Progenitor cell of endocrine pancreas (in vitro differentiated cells): ENCODE measurements at places on chromosomes 12 and 14.

- no peak for DNase-seq
Observed at GRCh38 chr14:44165286-44165685, 341.8 kb downstream of the FSCB start.

GRCh38 chr14:77674931-77675330 is 32.9 kb downstream of the ALKBH1 start:
- DNase-seq: no peak

DNA sequence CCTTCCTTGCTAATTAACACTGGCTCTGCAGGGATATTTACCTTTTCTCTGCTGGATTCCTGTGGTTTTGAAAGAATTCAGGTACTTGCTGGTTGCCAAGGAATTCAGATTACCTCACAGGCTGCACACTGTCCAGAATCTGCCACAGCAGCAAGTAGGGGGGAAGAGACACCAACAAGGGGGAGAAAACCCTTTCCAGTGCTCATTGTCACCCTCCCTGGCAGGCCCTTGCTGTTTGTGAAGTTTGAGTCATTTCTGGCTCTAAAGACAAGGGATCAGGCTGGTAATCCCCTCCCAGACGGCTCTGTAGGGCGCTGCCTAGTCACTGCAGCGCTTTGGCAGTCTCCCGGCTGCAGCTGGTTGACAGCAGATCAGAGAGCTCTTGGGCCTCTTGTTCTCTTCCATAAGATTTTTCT is 50.8 kb downstream of the TTLL5 start:
- peak; percentile 13 for DNase-seq

GRCh38 chr12:21675096-21675495 is 17.5 kb upstream of the LDHB start:
- DNase-seq: no peak

DNA sequence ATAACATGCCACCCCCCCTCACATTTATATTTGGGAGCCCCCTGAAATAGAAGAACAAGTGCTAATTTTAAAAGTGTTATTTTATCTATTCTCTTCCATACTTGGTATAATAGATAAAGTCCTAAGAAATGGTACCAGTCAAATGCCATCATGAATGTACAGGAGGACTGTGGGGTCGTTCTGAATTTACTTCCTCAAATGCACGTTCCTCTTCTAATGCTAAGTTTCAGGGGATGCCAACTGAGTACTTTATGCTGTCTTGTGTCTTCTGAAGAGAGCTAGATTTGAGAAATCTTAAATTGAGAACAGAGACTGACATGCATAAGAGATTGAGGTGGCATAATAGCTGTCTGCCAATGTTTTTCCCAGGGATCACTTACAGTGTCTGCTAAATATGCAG is 59.0 kb downstream of the CFAP54 start:
- no peak for DNase-seq

DNA sequence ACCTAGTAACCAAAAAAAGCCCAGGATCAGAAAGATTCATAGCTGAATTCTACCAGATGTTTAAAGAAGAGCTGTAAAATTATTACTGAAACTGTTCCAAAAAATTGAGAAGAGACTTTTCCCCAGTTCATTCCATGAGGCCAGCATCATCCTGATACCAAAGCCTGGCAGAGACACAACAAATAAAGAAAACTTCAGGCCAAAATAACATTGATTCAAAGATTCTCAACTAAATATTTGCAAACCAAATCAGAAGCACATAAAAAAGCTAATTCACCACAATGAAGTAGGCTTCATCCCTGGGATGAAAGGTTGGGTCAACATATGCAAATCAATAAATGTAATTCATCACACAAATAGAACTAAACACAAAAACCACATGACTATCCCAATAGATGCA is 151.2 kb downstream of the PLCZ1 start:
- no peak for DNase-seq

DNA sequence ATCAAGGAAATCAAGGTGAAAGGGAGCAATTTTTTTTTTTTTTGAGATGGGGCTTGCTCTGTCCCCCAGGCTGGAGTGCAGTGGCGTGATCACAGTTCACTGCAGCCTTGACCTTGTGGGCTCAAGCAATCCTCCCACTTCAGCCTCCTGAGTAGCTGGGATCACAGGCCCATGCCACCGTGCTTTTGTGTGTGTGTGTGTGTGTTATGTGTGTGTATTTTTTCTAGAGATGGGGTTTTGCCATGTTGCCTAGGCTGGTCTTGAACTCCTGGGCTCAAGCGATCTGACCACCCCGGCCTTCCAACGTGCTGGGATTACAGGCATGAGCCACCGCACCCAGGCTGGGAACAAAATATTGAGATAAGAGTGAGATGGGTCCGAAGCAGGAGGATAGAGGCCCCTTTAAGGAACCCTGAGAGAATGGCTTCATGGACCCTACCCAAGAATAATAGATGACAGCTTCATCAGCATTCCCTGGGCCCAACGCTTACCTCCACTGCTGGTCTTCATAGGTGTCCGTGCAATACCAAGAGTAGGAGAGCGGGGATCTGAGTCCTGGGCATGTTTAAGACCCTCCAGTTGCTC is 1.0 kb downstream of the CDCA3 start:
- no peak for DNase-seq

- no peak for DNase-seq
Observed at GRCh38 chr12:52231305-52232202, 1.5 kb upstream of the KRT7 start.

DNA sequence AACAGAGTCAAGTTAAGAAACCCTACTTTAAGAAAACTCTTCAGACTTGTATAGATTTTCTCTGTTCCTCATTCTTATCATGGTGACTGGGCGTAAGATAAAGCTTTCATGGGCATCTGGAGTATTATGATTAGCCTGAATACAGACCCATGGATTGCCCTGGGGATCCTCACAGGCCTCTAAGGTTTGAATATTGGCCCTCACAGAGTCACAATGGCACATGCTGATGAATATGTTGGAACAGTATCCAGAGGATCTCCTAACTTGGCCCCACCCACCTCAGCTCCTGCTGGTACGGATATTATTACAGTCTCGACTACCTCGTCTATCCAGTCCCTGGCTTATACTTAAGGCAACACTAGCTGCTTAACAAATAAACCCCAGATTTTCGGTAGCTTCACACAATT is 8.1 kb downstream of the OSBPL8 start:
- no peak for DNase-seq

- peak; percentile 75 for DNase-seq
Observed at GRCh38 chr14:33792720-33793368, 158.0 kb downstream of the EGLN3 start.

DNA sequence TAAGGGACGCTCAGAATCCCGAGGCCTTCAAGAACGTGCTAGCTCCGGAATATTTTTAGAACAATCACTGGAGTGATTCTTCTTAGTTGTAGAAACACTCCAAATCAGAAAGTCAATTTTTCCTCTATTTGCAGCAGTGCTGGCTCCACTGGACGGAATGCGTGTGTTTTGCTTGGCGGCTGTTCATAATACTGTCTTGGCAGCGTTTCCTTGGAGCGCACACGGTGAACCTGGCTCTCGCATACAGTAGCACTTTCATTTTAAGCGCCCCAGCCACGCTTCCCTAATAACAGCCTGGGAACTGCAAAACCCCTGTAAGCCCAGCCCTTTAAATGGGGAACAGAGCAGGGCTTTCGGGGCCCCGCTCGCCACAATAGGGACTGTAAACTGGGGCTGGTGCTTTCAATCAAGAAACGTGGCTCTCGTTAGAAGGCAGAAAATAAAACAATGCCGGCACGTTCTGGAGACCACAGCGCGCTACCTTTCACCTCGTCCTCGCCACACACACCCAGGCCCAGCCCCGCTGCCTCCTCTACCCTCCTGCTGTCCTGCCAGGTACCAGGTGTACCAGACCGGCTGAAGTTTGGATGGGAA is 79.9 kb downstream of the BCL11B start:
- no peak for DNase-seq
